ENCODE measurements at places on chromosomes 12 and 14. TPM values are rescaled to one million over a fixed set of nuclear protein-coding genes. Genes with fewer than 3 reads are reported as not detected.

FITM1 gene
- 0.81 TPM for polyA plus RNA-seq

SLC17A8 gene
- polyA plus RNA-seq, result not detected

BBOF1 gene
- 0.63 TPM for polyA plus RNA-seq

ACSM4 gene
- polyA plus RNA-seq, result not detected

SPATS2 gene
- 32.6 TPM for polyA plus RNA-seq

RNASE1 gene
- polyA plus RNA-seq, result 909 TPM

C12orf56 gene
- polyA plus RNA-seq, result 0.19 TPM

INSM2 gene
- polyA plus RNA-seq, result not detected

EIF2B1 gene
- 25.2 TPM for polyA plus RNA-seq

SERPINA12 gene
- polyA plus RNA-seq, result not detected

CMKLR1 gene
- 0.61 TPM for polyA plus RNA-seq

NCKAP5L gene
- 17.4 TPM for polyA plus RNA-seq

DNA sequence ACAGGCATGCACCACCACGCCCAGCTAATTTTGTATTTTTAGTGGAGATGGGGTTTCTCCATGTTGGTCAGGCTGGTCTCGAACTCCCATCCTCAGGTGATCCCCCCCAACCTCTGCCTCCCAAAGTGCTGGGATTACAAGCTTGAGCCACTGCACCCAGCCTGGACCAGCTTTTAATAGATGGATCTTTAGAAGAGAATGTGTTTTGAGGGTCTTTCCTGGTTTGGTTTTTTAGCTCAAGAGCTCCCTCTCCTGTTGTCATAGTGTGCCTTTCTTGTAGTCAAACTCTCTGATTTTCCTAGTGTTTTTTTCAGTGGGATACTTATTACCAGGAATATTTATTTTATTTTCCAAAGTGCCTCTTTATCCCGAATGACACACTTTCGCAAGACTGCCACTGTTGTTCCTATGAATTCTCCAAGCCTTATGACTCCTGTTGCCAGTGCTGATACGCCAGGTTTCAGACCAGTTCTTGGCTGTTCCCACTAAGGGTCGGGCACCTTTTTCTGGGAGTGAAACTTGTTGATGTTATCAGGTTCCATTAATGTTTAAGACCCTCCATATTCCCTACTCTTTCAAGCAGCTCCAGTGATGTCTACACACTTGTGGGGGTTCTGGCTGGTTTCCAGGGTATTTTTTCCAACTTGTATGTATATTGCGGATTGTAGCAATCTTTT, 31.5 kb upstream of the LIMA1 start:
- DNase-seq, result peak; percentile 70

DNA sequence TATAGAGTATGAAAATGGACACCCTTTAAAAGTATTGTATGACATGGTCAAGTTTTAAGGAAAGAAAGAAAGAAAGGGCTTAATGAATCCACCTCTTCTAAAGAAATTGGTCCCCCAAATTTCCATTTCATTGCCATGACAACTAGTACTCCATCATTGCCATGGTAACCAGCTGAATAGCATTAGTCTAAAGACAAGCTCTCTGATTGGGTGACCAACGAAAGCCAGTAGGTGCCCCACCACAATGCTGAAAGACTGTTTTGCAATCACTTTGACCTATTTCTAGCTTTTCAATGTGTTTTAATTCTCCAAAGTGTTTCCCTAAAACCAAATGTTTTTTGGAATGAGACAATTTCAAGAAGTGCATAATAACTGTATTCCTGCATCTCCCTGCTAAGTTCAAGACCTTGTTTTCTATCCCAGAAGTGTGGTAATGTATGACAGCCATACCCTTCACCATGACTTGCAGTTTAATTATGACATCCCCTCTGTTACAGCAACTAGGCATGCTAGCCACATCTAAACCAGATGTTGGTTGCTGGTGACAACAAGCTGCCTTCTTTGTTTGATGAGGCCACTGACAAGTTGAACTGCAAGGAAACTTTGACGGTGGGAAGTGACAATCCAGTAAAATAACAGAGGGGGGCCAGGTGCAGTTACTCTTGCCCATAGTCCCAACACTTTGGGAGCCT, 46.7 kb downstream of the KICS2 start:
- no peak for DNase-seq

DNA sequence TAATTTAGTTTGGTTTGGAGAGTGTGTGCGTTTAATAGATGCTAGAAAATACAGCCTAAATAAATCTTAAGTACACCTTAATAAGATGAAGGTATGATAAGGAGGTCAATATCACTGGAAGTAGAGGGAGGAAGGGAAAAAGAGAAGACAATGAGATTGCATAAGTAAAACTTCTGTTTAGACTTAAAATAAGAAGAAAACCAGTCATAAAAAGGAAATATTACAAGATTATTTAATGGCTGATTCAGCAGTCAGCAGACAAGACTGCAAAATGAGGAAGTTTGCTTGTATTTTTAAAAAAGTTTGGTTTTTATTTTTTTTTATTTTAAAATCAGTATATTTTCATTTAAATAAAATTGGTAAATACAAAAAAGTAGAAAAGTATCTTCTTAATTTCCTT, 3.2 kb downstream of the SLC38A6 start:
- DNase-seq, result no peak

- no peak for DNase-seq
Measured at GRCh38 chr12:13534242-13534641, 337.7 kb downstream of the EMP1 start.

- DNase-seq, result no peak
Measured at GRCh38 chr14:79438696-79439342, 772.5 kb downstream of the DIO2 start.

- DNase-seq, result no peak
Measured at GRCh38 chr12:42070036-42070435, 74.6 kb downstream of the GXYLT1 start.

DNA sequence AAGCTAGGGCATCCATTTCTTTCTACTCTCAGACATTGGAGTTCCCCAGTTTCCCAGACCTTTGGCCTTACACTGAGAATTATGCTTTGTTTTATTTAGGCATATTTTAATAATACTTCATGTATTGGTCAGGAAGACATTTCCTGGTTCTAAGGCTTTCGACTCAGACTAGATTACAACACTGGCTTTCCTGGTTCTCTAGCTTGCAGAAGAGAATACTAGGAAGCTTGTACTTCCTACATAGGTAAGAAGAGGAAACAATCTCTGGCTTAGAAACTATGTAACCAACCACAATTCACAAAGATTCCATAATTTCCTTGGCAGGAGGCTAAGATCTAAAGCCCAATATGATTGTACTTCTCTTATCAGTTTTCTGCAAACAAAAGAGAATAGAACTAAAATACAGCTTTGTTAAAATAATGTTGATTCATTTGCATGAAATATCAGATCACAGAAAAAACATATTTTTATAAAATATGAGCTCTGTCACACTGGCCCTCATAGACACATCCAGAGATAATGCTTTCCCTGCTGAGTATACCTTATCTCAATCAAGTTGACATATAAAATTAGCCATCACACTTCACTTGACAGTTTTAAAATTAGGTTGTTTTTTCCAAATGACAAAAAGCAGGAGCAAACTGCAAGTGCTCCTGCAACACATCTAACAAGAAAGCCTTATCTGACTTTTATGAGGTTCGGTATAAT, 30.5 kb downstream of the CLEC2D start:
- peak; percentile 86 for DNase-seq

DNA sequence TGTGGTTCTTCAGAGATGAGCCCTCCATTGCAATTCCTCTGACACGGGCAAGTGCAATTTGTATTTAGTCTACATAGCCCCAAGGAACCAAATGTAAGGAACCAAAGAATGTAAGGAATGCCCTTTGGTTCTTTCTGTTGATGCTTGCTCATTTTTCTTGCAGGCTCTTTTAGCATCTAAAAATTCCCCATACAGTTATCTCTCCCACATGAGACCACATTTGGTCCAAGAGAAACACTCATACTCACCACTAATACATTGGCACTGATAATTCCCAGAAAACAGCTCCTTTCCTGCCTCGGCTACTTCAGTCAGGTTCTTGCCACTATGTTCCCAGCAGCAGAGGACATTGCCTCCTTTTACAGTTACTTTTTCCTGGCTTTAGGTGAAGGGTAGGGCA, 332.6 kb downstream of the AEBP2 start:
- DNase-seq, result peak; percentile 43

DNA sequence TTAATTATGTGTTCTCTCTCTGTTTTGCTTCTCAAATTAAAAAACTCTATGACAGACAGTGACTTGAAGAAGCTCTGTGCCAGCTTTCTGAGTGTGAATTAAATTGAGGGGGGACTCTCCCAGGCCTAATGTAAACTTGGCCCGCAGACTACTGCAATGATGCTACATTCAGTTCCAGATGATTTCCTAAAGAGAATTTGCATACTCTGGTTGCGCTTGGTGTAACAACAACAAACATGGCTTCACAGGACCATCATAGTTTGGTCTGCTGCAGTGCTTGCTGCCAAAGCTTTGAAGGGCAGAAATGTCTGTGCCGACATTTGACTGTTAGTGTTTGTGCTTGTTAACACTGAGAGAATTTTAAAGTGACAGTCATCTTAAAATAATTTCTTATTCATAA, 25.0 kb downstream of the CFAP54 start:
- no peak for DNase-seq

DNA sequence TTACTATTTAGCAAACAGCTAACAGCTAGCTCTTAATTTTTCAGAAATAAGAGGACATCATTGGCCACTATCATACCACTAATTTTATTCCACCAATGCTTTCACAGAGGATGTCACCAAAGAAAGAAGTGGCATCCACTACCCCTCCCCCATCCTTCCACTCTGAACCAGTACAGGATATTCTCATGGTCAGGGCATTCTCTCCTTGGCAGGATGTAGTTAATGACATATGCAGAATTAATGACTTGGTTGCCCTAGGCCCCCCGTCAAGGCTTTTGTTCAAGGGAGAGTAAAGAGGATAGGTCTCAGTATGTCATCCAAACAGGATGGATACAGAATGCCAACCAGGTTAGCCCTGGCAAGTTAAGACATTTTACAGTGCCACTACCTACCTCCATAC, 18.9 kb upstream of the NUP107 start:
- DNase-seq, result peak; percentile 11

DNA sequence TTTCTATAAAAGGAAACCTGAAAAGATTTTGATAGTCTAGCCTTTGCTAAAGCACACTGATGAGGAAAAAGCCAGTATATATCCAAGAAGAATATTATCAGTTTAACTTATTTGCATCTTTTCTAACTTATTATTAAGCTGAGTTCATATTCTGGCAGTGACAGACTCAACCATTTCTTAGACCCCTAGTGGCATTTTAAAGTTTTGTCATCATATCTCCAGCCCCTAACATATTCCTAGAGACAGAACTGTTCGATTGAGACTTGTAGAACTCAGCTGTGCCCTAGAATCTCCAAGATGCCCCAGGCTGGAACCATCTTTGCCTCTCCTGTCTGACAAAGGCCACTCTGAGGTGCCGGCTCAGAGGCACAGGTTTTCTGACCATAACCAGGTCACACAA, 365.6 kb downstream of the NELL2 start:
- DNase-seq, result no peak

- no peak for DNase-seq
Measured at GRCh38 chr12:58099476-58099875, 158.1 kb downstream of the ATP23 start.

- DNase-seq, result no peak
Measured at GRCh38 chr14:44109036-44109435, 398.0 kb downstream of the FSCB start.

GRCh38 chr14:65879248-65880009, 466.9 kb downstream of the FUT8 start:
- peak; percentile 36 for DNase-seq

- peak; percentile 44 for DNase-seq
Measured at GRCh38 chr12:62934239-62934798, 631 bp downstream of the PPM1H start.

- DNase-seq, result no peak
Measured at GRCh38 chr14:95039993-95040348, 117.4 kb downstream of the DICER1 start.

- DNase-seq, result no peak
Measured at GRCh38 chr12:74481078-74481477, 56.6 kb upstream of the ATXN7L3B start.

GRCh38 chr12:121775501-121775900, 18.0 kb downstream of the RHOF start:
- DNase-seq, result no peak

DNA sequence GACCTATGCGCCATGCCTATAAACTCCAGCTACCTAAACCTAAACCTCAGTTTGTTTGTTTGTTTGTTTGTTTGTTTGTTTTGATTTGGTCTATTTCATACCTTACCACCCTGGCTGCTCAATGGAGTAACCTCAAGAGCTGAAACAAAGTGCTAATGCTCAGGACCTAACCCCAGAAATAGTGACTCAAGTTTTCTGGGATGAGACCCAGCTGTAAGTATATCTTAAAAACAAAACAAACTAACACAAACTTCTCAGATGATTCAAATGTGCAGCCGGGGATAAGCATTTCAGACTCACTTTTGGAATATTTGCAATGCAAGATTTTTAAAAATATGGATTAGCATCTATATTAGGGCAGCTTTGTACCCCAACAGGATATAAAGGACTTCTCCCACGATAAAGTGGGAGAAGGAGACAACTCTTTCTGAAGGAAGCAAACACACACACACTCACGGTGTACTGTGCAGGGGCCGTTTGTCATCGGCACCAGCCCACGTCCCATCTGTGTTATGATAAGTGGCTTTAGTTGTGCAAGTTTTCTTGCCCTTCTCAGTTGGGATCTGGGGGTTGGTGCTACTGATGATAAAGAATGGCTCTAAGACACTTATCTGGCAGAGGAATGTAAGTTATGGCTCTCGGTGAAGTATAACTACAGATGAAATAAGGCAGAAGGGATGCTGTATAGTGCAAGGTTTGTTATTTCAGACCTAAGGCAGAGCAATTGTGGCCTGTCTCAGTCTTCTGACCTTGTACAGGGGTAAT, 516.7 kb upstream of the TMEM132C start:
- DNase-seq, result no peak

DNA sequence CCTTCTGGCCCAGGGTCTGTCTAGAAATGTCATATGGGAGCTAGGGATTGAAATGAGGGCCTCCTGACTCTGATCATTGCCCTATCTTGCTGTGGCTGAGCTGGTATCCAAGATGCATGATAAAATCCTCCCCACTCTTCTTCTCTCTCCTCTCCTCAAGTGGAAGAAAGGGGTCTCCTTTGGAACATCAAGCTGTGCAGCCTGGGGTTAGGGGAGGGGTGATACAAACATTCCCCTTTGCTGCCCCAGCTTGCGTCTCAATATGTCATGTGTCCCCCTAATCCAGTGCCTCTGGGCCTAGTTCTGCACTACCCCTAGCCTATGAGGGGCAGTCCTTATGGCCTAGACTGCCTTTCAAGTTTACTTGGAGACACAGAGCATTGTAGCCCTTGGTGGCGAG, 8.5 kb downstream of the RDH16 start:
- DNase-seq, result no peak

GRCh38 chr12:112309797-112310196, 72.4 kb downstream of the HECTD4 start:
- no peak for DNase-seq

DNA sequence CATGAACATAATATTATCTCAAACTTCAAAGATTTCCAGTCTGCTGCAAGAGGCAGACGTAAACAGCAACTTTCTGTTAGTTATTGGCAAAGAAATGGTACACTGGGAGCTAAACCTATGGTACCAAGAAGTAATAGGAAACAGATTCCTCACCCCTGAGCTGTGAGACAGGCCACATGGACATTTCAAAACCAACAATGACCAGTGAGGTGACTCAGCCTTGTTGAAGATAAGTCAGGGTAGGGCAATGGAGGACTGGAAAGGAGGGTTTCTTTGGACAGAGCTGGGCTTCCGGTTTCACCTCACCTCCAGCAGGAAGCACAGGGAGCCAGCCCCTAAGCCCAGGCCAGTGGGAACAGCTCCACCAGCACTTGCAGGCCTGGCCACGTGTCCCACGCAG, 1320.5 kb downstream of the AACS start:
- DNase-seq, result no peak

- DNase-seq, result no peak
Measured at GRCh38 chr14:24233538-24233866, 773 bp downstream of the GMPR2 start.
